ENCODE measurements at places on chromosomes 3 and 15. TPM values are rescaled to one million over a fixed set of nuclear protein-coding genes. Genes with fewer than 3 reads are reported as not detected.

DNA sequence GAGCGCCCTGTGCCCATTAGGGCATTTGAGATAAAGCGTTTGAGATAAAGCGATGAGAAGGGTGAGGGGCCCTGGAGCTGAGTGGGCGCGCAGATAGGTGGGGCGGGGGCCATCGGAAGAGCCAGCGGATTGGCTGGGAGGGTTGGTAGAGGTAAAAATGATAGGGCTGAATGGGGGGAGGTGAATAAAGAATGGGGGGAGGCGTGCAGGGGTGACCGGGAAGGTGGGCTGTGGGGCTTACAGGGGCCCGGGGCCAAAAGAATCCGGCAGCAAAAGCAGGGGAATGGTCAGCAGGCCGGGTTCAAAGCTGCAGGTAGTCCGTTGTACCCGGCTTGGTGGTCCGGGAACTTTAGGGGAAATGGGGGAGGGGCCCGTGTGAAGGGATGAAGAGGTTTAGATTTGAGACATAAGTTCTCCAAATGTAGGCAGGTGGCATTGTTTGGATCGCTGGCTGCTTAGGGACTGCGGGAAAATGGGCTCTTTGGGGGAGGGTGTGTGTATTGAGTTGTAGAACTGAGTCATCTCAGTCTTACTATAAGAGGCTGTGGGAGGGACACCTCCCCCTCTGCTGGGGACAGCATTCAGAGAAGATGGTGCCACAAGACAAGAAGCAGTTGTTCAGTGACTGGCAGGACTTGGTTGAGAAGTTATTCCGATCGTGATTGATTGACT is 610 bp downstream of the ARID3B start:
- no peak for DNase-seq

DNA sequence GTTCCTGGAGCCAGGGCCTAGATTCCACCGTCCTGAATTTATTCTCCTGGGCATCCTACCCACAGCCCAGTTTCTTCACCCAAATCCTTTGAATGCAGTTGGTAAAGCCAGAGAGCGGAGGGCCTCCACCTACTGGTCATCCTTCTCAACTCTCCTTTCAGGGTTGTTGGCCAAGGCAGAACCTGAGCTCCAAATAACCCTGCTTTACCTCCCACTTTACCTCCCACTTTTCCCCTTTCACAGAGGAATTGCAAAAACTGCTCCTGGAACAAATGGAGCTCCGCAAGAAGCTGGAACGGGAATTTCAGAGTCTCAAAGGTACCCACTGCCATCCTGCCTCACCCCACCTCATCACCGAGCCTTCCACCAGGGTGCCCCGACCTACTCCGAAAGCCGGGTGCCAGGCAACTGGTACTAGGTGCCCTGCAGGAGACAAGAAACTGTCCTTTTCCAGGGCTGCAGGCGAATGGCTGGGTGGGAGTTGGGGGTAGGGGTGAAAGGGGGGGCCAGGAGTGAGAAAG is 6.8 kb downstream of the SKOR1 start:
- DNase-seq: no peak

GRCh38 chr3:21054064-21054463 is 696.9 kb downstream of the ZNF385D start:
- DNase-seq: no peak

CYP11A1 gene
- total RNA-seq: not detected

RPL4 gene
- 1,621 TPM for total RNA-seq

DNA sequence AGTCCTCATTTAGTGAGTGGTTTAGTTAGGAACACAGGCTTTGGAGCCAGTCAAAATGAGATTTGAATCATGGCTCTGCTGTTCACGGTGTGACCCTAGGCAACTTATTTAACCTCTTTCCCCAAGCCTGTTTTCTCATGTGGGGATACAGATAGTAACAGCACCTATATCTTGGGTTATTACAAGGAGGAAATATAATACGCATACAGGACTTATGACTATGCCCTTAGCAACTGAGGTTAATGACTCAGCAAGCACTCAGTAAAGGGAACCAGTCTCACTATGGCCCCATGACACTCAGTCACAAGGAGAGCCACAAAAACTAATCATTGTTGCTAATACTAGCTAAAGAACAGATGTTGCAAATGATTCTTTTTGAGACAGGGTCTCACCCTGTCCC is 45.9 kb downstream of the SUMF1 start:
- no peak for DNase-seq

DNA sequence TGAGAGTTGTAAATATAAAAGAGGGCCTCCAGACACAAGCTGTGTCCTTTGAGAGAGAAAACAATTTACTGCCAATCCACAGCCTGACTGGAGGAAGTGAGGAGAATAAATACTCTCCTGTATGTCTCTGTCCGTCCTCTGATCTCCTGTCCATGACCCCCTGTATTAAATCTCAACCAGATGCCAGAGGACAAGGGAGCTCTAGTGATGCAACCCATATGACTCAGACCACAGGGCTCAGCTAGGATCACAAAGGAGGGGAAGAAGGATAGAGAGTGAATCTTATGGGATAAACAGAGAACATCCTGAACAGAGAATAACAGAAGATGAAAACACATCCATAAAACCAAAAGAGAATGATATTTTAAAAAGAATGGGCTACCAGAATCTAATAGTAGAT is 482.6 kb downstream of the PLOD2 start:
- DNase-seq: no peak

LARP6 gene
- total RNA-seq: 16.3 TPM

DNA sequence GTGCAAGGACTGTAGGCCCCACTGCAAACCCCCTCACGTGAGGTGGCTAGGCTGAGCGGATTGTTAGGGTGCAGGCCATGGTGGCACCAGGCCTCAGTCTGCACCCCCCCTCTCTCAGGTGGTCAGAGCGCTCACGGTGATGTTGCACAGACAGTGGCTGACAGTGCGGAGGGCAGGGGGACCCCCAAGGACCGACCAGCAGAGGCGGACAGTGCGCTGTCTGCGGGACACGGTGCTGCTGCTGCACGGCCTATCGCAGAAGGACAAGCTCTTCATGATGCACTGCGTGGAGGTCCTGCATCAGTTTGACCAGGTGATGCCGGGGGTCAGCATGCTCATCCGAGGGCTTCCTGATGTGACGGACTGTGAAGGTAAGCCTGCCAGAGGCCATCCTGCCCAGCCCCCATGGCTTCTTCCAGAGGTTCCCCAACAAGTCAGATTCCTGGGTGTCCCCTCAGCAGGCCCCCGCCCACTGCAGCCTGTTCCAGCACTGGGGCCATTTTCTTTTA is 18.2 kb downstream of the ATRIP start:
- DNase-seq: no peak

GRCh38 chr3:141248064-141248463 is 16.4 kb downstream of the PXYLP1 start:
- DNase-seq: no peak

GRCh38 chr3:174540116-174540908 is 318.8 kb upstream of the NAALADL2 start:
- no peak for DNase-seq

DNA sequence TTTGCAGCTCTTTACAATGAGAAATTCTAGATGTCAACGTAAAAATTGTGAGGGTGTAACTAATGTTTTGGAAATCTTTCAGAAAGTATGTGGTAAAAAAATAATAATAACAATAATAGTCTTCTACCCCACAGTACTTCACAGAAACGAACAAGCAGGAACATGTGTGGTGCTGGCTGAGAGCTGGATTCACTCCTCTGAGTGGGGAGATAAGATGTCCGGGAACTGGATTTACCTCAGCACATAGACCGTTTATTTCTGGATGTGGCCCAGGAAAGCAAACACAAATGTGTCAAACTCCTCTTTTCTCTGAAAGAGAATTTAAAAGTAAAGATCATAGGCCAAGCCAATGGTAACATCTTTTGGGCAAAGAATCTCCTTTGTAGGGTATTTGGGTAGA is 103.4 kb downstream of the SLC49A4 start:
- no peak for DNase-seq

NISCH gene
- 58.7 TPM for total RNA-seq

SLC9C1 gene
- total RNA-seq: 0.41 TPM

DNA sequence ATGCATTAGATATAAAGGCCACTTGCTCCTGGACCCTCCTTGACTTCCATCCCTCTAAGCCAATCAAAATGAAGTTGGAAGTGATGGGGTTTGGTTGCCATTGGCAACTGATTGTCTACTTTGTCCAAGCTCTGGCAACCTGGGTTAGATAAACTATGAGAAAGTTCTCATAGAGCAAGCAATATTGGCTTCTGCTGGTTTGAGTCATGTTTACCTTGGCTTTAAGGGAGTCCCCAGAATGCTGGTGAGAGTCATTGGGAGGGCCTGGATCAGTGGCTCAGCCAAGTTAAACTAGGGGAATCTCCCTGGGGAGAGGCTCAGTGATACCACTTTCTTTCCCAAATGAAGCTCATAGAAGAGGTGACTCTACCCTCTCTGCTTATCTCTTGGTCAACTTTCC is 176.3 kb upstream of the ROPN1 start:
- no peak for DNase-seq

DNA sequence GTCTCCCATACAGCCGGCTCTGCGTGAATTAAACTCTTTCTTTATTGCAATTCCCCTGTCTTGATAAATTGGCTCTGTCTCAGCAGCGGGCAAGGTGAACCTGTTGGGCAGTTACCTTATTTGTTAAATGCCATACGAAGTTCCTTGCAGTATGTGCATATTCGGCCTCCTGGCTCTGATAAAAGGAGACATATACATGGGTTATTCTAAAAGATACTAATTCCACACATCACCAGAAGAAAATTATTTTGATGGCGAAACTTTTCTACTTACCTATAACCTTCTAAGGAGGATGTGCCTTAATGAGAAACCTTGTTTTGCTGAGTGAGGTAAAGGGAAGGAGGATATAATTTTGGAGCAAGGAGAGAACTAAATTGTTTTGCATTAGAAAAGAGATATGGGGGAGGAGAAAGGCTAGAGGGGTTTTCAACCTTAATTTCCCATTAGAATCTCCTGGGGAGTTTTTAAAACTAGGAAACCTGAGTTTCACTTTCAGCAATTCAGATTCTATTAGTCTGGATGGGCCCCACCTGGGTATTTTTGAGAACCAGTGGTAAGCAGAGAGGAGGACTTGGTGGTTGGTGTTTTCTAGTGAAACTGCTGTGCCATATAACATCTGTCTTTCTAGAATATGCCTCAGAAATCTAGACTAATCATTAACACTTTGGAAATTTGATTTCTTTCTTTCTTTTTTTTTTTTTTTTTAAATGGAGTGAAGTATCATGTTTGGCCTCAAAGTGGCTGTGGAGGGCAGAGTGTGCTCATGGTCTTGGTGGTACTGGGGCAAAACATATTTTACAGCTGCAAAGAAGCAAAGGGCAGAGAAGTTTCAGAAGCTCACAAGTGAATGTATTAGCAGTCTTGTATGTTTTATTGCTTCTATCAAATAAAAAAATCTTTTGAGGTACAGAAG is 23.0 kb downstream of the NANOGP8 start:
- no peak for DNase-seq

- DNase-seq: peak; percentile 78
Measured at GRCh38 chr15:69475769-69476358, 23.2 kb downstream of the RPLP1 start.

- DNase-seq: no peak
Measured at GRCh38 chr3:58651276-58651675, 15.3 kb downstream of the FAM3D start.

SLC2A2 gene
- total RNA-seq: not detected

DNA sequence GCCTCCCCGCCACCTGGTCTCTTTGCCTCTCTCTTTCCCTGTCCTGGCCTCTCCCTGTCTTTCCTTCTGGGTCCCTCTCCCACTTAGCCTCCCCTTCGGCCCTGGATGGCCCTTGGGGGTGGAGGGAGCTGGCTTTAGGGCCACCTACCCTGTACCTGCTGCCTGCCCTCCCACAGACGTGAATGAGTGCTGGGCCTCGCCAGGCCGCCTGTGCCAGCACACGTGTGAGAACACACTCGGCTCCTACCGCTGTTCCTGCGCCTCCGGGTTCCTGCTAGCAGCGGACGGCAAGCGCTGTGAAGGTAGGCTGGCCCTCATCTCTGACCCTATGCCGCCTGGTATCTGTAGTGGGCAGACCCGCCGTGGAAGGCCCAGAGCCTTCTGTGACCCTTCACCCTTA is 80.7 kb downstream of the FBLN2 start:
- DNase-seq: no peak

DNA sequence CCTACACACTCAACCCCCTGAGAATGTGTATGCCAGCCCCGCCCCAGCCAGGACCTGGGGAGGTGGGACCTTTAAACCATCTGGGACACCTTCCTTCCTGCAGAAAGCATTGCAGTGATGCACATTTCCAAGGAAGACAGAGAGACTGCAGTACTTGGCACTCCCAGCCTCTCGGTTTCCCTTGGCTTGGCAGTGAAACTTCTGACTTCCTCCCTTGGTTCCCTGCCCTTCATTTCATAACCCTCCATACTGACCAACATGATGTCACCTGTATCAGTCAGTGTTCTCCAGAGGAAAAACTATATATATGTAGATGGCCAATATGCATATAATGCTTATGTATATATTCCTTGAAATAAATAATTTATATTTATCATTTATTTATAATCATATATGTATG is 103.2 kb downstream of the SST start:
- DNase-seq: no peak

RFT1 gene
- total RNA-seq: 6.1 TPM

FBXW12 gene
- 1.6 TPM for total RNA-seq

PLIN1 gene
- under 0.01 TPM for total RNA-seq

- DNase-seq: no peak
Measured at GRCh38 chr3:102936511-102937045, 501.8 kb downstream of the ZPLD1 start.

C2CD4A gene
- total RNA-seq: under 0.01 TPM

DNA sequence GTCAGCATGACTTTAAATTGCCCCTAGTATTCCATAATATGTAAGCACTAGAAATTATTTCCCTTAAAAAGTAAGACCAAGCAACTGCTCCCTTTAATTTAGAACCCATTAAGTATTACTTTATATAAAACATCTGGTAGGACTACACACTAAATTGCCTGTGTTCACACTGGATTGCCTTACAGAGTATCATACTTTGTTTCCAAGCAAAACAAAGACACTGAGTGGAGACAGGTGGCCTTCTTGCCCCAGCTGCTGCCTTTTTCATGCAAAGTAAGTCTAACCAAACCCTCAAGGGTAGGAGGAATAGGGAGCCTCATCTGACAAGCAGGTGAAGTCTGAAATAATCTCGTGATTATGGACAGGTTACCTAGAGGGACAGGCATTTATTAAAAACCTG is 87.3 kb downstream of the PEX5L start:
- no peak for DNase-seq

GRCh38 chr3:126934991-126935390 is 47.9 kb upstream of the PLXNA1 start:
- DNase-seq: no peak

DNA sequence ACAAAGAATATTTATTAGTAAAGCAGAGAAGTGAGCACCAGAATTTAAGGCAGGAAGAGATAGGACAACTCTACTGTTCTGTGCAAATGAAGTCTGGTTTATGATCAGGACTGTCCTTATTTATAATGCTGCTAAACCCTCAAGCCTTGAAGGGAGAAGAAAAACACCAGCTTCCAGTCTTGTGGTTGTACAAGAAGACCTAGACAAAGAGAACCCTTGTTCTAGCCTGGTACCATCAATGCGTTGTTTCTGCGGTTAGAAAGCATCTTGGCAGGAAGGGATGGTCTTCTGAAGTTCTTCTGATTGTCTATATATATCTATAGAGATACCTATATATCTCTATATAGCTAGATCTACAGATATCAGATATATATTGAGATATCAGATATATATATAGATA is 33.8 kb downstream of the PDCD10 start:
- no peak for DNase-seq

- DNase-seq: no peak
Measured at GRCh38 chr3:188266562-188267274, 112.8 kb downstream of the LPP start.

Data from frontal cortex (tissue), 4 donors.